ENCODE measurements at places on chromosomes 1 and 21.

GRCh38 chr1:150912623-150913022 is 13.5 kb upstream of the SETDB1 start:
- no peaks in the 10 kb centered on the region for H3K36me3 ChIP-seq
- no peak for DNase-seq
- H3K4me1 ChIP-seq, result no peaks in the 10 kb centered on the region
- H3K4me3 ChIP-seq, result no peak overlapping the region
- no peak overlapping the region for H3K27ac ChIP-seq
- no peaks in the 10 kb centered on the region for H3K27me3 ChIP-seq

- H3K4me1 ChIP-seq, result peaks cover 5% of the 10 kb centered on the region
- no peak overlapping the region for H3K27ac ChIP-seq
- H3K36me3 ChIP-seq, result no peaks in the 10 kb centered on the region
- no peak for DNase-seq
Observed at GRCh38 chr21:39869141-39869818, 2.0 kb downstream of the PCP4 start.

GRCh38 chr1:12745126-12745991 is 641 bp upstream of the CFAP107 start:
- no peak for DNase-seq
- peaks cover 18% of the 10 kb centered on the region for H3K27me3 ChIP-seq
- H3K4me3 ChIP-seq, result no peak overlapping the region
- H3K27ac ChIP-seq, result no peak overlapping the region
- no peaks in the 10 kb centered on the region for H3K36me3 ChIP-seq
- H3K4me1 ChIP-seq, result no peaks in the 10 kb centered on the region

DNA sequence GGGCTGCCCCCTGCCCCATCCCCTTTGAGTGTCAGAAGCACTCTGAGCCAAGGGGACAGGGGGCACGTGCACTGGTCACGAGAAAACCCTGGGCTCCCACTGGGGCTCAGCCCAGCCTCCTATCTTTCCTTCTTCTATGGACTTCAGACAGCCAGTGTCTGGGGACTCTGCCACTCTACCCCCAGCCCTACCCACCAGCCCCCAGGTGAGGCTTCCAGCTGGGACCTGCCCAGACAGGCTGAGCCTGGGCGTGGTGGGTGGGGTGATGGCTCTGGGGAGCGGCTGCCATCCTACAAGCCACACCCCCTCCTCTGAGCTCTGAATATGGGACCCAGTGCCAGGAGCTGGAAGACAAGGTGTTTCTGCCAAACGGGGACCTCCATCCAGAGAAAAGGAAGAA is 8.0 kb upstream of the SFN start:
- H3K27me3 ChIP-seq, result no peaks in the 10 kb centered on the region
- no peak overlapping the region for H3K4me3 ChIP-seq
- no peak for DNase-seq
- H3K27ac ChIP-seq, result no peak overlapping the region
- peaks cover 6% of the 10 kb centered on the region for H3K36me3 ChIP-seq

DNA sequence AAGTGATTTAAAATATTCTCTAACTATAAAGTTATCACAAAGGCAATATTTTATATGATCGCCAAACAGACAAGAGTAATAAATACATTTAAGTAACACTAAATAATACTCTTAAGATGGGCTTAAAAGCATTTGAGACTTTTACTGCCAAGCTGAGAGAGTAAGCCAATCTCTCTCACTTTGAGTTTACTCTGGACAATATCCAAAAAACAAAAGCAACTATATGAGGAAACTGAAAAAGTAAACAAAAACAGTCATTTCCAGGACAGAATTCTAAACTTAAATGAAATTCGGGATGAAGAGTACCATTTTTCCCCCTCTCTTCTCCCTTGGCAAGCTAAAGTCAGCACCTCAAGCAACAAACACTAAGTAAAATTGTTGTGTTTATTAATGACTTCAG is 173.2 kb downstream of the COP1 start:
- no peaks in the 10 kb centered on the region for H3K4me1 ChIP-seq
- no peak overlapping the region for H3K4me3 ChIP-seq
- H3K36me3 ChIP-seq, result peaks cover 19% of the 10 kb centered on the region
- no peaks in the 10 kb centered on the region for H3K27me3 ChIP-seq
- DNase-seq, result no peak
- H3K27ac ChIP-seq, result no peak overlapping the region

DNA sequence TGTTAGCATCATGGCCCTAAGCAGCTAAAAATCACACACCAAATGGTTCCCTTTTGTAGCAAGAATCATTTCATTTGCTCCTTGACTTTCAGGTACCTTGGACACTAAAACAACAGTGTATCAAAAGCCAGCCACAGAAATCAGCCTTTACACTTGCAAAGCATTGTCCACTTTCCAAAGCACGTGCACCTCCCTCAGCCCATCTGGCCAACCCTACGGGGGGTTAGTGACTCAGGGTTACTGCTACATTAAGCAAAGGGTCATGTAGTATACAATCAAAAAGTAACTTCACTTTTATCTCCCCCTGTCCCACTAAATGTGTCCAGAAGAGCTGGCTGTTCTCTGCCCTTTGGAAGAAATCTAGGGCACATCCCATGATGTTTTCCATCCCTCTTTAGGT is 149.7 kb downstream of the HIVEP3 start:
- DNase-seq, result no peak
- no peak overlapping the region for H3K27ac ChIP-seq
- no peaks in the 10 kb centered on the region for H3K27me3 ChIP-seq
- H3K4me3 ChIP-seq, result no peak overlapping the region

- H3K36me3 ChIP-seq, result no peaks in the 10 kb centered on the region
- no peaks in the 10 kb centered on the region for H3K4me1 ChIP-seq
Observed at GRCh38 chr1:43466403-43466802, 12.7 kb upstream of the HYI start.

DNA sequence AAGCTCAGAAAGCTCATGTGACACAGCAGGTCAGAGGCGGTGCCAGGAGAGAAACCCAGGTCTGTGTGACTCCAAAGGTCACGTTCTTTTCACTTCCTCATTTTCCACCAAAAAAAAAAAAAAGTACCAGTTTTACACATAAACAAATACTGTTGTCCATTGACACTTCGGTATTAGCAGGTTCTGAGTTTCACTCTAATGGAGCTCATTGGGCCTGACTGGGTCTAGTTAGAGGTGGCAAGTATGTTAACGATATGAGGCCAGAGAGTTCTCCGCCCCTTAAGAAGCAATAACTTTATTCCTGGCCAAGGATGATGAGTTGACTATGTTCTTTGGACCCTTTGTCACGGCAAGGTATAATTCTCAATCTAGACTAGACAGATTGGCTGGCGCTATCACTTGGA is 30.0 kb upstream of the SDE2 start:
- no peak for DNase-seq
- H3K36me3 ChIP-seq, result no peaks in the 10 kb centered on the region
- no peaks in the 10 kb centered on the region for H3K27me3 ChIP-seq
- H3K27ac ChIP-seq, result no peak overlapping the region

- H3K36me3 ChIP-seq, result no peaks in the 10 kb centered on the region
- H3K27ac ChIP-seq, result no peak overlapping the region
- H3K27me3 ChIP-seq, result peaks cover 7% of the 10 kb centered on the region
Observed at GRCh38 chr1:32742956-32743355, 40.4 kb upstream of the SYNC start.

GRCh38 chr1:243712941-243713340 is 137.1 kb downstream of the AKT3 start:
- H3K4me1 ChIP-seq, result peaks cover 63% of the 10 kb centered on the region
- H3K36me3 ChIP-seq, result no peaks in the 10 kb centered on the region
- no peaks in the 10 kb centered on the region for H3K27me3 ChIP-seq
- peak overlapping the region; percentile 17 for H3K27ac ChIP-seq
- DNase-seq, result no peak

GRCh38 chr1:209505044-209505443 is 78.5 kb upstream of the CAMK1G start:
- H3K4me1 ChIP-seq, result no peaks in the 10 kb centered on the region
- no peak overlapping the region for H3K4me3 ChIP-seq
- H3K27me3 ChIP-seq, result no peaks in the 10 kb centered on the region
- H3K36me3 ChIP-seq, result peaks cover 2% of the 10 kb centered on the region
- DNase-seq, result no peak
- no peak overlapping the region for H3K27ac ChIP-seq

GRCh38 chr1:40692429-40692895 is 958 bp downstream of the NFYC start:
- H3K36me3 ChIP-seq, result peaks cover 5% of the 10 kb centered on the region
- peak overlapping the region; percentile 99 for H3K27ac ChIP-seq
- H3K27me3 ChIP-seq, result no peaks in the 10 kb centered on the region
- peak overlapping the region; percentile 98 for H3K4me3 ChIP-seq

GRCh38 chr1:86110451-86111129 is 46.0 kb downstream of the COL24A1 start:
- H3K4me1 ChIP-seq, result peaks cover 3% of the 10 kb centered on the region
- H3K4me3 ChIP-seq, result no peak overlapping the region
- no peak overlapping the region for H3K27ac ChIP-seq

DNA sequence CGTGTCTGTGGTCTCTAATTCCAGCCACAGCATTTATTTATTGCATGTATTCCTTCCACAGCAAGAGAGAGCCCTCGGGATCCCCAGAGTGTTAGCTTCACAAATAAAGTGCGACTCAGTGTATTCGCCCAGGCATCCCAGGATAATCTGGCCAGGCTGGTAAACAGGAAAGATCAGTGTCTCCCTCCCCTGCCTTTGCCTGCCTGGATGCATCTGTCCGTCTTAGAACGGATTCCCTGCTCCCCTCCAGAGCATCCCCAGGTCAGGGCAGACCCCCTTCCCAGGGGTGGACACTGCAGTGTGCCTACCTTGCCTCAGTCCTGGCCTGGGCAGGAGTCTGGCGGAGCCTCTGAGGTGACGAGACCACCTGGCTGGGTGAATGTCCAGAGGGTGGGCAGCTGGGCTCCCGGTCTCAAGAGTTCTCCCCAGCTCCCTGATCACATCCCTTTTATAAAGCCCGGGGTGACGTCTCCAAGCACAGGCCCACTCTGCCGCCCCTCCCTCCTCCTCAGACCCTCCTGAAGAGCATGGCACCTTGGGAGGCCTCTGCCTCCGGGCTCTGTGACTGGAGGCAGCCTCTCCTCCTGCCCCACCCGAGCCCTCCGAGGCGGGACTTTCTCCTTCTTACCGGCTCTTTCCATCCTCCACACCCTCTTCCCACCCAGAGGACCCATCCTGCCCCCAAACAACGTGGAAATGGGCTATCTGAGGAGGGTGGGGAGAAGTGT is at the start of gene KISS1:
KISS1 (minus strand) TSS at position 424 of the 728 bp plus-strand sequence. CDS start 3,615 bp downstream, outside the sequence.
- H3K27me3 ChIP-seq, result peaks cover 88% of the 10 kb centered on the region
- no peaks in the 10 kb centered on the region for H3K36me3 ChIP-seq
- H3K27ac ChIP-seq, result peak within 1 kb of the TSS; percentile 35
- no peak for DNase-seq
- H3K4me1 ChIP-seq, result no peaks in the 10 kb centered on the region

DNA sequence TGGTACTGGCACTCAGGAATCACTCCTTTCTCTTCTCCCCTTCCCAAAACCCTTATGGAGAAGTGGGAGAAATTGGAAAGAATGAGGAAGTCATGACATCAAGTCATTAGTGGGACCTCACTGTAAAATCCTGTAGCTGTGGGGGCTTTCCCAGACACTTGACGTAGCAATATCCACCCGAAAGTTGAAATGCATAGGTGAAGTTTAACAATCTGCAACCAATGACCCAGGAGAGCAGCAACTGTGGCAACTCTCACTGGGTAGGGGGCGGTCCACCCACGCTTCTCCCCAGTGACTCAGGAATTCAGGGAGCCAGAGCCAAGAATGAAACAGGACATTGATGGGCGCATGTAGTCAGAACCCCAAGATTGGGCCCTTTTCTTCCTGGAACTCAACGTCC is 27.0 kb downstream of the ABCA4 start:
- no peaks in the 10 kb centered on the region for H3K27me3 ChIP-seq
- H3K36me3 ChIP-seq, result no peaks in the 10 kb centered on the region
- H3K4me3 ChIP-seq, result peak overlapping the region; percentile 11
- no peak for DNase-seq
- H3K27ac ChIP-seq, result peak overlapping the region; percentile 91
- peaks cover 52% of the 10 kb centered on the region for H3K4me1 ChIP-seq

- H3K4me1 ChIP-seq, result no peaks in the 10 kb centered on the region
- no peaks in the 10 kb centered on the region for H3K36me3 ChIP-seq
- H3K27me3 ChIP-seq, result peaks cover 7% of the 10 kb centered on the region
- no peak overlapping the region for H3K4me3 ChIP-seq
- DNase-seq, result no peak
- H3K27ac ChIP-seq, result no peak overlapping the region
Observed at GRCh38 chr1:86616871-86617270, 70.0 kb downstream of the CLCA4 start.

DNA sequence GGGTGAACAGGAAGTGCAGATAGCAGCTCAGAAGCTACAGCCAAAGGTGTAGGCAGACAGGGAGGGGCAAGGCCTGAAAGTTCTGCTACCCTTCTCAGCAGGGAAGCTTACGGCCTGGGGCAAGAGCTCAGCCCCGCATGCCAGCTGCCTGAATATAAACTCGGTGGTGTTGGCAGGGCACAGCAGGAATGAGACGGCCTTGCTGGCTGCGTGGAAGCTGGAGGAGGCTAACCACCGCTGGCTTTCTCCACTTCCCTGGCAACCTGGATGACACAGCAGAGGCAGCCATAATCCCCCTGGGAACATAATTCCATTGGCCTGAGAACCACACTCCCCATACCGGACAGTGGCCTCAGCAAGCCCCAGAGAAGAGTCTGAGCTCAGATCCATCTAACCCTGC is 81.9 kb upstream of the PRRC2C start:
- H3K27ac ChIP-seq, result peak overlapping the region; percentile 92
- H3K27me3 ChIP-seq, result no peaks in the 10 kb centered on the region
- no peak overlapping the region for H3K4me3 ChIP-seq
- H3K36me3 ChIP-seq, result no peaks in the 10 kb centered on the region
- DNase-seq, result no peak

DNA sequence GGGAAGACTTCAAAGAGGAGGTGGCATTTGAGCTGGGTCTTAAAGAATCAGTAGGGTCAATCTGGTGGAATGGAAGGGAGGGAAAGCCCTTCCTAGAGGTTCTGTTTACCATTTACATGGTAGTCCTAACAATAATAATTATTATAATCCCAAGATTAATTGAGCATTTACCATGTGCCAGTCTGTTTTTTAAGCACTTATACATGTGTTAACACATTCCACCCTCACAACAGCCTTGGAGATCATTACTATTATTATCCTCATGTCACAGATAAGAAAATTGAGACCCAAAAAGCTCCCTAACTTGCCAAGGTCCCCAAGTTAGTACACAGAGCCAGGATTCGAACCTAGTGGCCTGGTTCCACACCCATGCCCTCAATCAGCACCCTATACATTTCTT is 10.8 kb downstream of the GLIS1 start:
- H3K36me3 ChIP-seq, result no peaks in the 10 kb centered on the region
- H3K4me3 ChIP-seq, result no peak overlapping the region
- H3K4me1 ChIP-seq, result no peaks in the 10 kb centered on the region
- no peak for DNase-seq

- H3K4me3 ChIP-seq, result peak overlapping the region; percentile 94
- H3K4me1 ChIP-seq, result peaks cover 61% of the 10 kb centered on the region
- H3K27ac ChIP-seq, result peak overlapping the region; percentile 100
- no peaks in the 10 kb centered on the region for H3K36me3 ChIP-seq
- no peak for DNase-seq
- no peaks in the 10 kb centered on the region for H3K27me3 ChIP-seq
Observed at GRCh38 chr1:46133181-46133658, 791 bp upstream of the PIK3R3 start.

GRCh38 chr1:53835491-53835890 is 2.6 kb downstream of the NDC1 start:
- peaks cover 30% of the 10 kb centered on the region for H3K4me1 ChIP-seq
- peak overlapping the region; percentile 85 for H3K4me3 ChIP-seq
- H3K27ac ChIP-seq, result no peak overlapping the region
- no peak for DNase-seq
- H3K27me3 ChIP-seq, result no peaks in the 10 kb centered on the region

GRCh38 chr1:233651061-233651460 is 37.2 kb downstream of the KCNK1 start:
- H3K4me1 ChIP-seq, result no peaks in the 10 kb centered on the region
- H3K36me3 ChIP-seq, result no peaks in the 10 kb centered on the region
- H3K27ac ChIP-seq, result no peak overlapping the region
- no peak for DNase-seq
- H3K4me3 ChIP-seq, result no peak overlapping the region
